T-helper 2 cell treated with Interferon-gamma antibody and Interleukin-4, amounts not matched to agents 100 ng/mL and 5 ng/mL, for 36 hours (primary cell): ENCODE measurements at places on chromosomes 16 and 17. TPM values are rescaled to one million over a fixed set of nuclear protein-coding genes. Genes with fewer than 3 reads are reported as not detected.

SEPTIN12 gene
- total RNA-seq: not detected in 2 replicates

KCNJ18 gene
- total RNA-seq: not detected in 2 replicates

TEX19 gene
- total RNA-seq: 0.09 and 0.14 TPM in 2 replicates

KRT10 gene
- 29.9 and 32.8 TPM in 2 replicates for total RNA-seq

MYH1 gene
- total RNA-seq: not detected in 2 replicates

CDH1 gene
- 0.36 and 0.73 TPM in 2 replicates for total RNA-seq

ZSCAN10 gene
- 0.11 and 0.30 TPM in 2 replicates for total RNA-seq

KRT36 gene
- total RNA-seq: not detected in 2 replicates

GPR142 gene
- total RNA-seq: not detected in 2 replicates

NOG gene
- total RNA-seq: not detected in 2 replicates

OR3A3 gene
- total RNA-seq: not detected in 2 replicates

MC1R gene
- total RNA-seq: 9.1 and 11.2 TPM in 2 replicates

LGALS9B gene
- 2.0 and 2.2 TPM in 2 replicates for total RNA-seq

ZNF48 gene
- 11.8 and 12.4 TPM in 2 replicates for total RNA-seq

CTDNEP1 gene
- 170 and 179 TPM in 2 replicates for total RNA-seq

MLKL gene
- total RNA-seq: 27.4 and 29.2 TPM in 2 replicates

NLGN2 gene
- total RNA-seq: 1.2 TPM in 2 replicates

CCL15 gene
- total RNA-seq: not detected in 2 replicates

TXNDC11 gene
- 50.8 and 51.1 TPM in 2 replicates for total RNA-seq

SLFN12 gene
- 12.5 and 14.2 TPM in 2 replicates for total RNA-seq

SLC5A11 gene
- total RNA-seq: 0.41 TPM in 1 of 2 replicates, not detected in the other

RNF222 gene
- total RNA-seq: 0.05 TPM in 1 of 2 replicates, not detected in the other

PRCD gene
- not detected in 2 replicates for total RNA-seq

AATK gene
- total RNA-seq: 0.27 and 0.32 TPM in 2 replicates

ZBTB4 gene
- total RNA-seq: 21.6 and 22.3 TPM in 2 replicates

KRT25 gene
- not detected in 2 replicates for total RNA-seq

TMIGD1 gene
- not detected in 2 replicates for total RNA-seq

BCO1 gene
- not detected in 2 replicates for total RNA-seq

MEOX1 gene
- 9.0 and 9.3 TPM in 2 replicates for total RNA-seq

PRRT2 gene
- 0.95 and 1.1 TPM in 2 replicates for total RNA-seq

FKBP10 gene
- 0.27 and 0.36 TPM in 2 replicates for total RNA-seq

UTS2R gene
- total RNA-seq: 0.16 TPM in 1 of 2 replicates, not detected in the other

RHBDL3 gene
- total RNA-seq: 0.48 and 1.00 TPM in 2 replicates

MSLN gene
- 0.18 TPM in 1 of 2 replicates, not detected in the other for total RNA-seq

USH1G gene
- not detected in 2 replicates for total RNA-seq

CDK5R1 gene
- total RNA-seq: 4.4 and 4.5 TPM in 2 replicates

RDM1 gene
- total RNA-seq: 7.2 and 7.5 TPM in 2 replicates

NPIPB4 gene
- total RNA-seq: 206 and 220 TPM in 2 replicates

SCN4A gene
- 0.02 and 0.05 TPM in 2 replicates for total RNA-seq

CCDC154 gene
- 1.4 and 2.2 TPM in 2 replicates for total RNA-seq

PRSS36 gene
- total RNA-seq: 1.3 TPM in 2 replicates

GRIN2A gene
- total RNA-seq: not detected in 2 replicates

MON1B gene
- 74.6 and 78.7 TPM in 2 replicates for total RNA-seq

PRPF8 gene
- 374 and 375 TPM in 2 replicates for total RNA-seq

HAP1 gene
- 0.36 TPM in 2 replicates for total RNA-seq

GLP2R gene
- total RNA-seq: not detected in 2 replicates

USP7 gene
- total RNA-seq: 165 and 166 TPM in 2 replicates

RAB26 gene
- 0.59 TPM in 1 of 2 replicates, not detected in the other for total RNA-seq

MYO1D gene
- total RNA-seq: 6.6 and 9.3 TPM in 2 replicates

COX10 gene
- total RNA-seq: 29.7 and 30.3 TPM in 2 replicates

DNAAF1 gene
- total RNA-seq: not detected in 2 replicates

PRSS53 gene
- total RNA-seq: 3.6 and 5.3 TPM in 2 replicates

CAPN15 gene
- 87.2 and 89.0 TPM in 2 replicates for total RNA-seq

SAMD14 gene
- total RNA-seq: 0.98 and 1.1 TPM in 2 replicates

ZFP1 gene
- total RNA-seq: 11.4 and 11.7 TPM in 2 replicates

FOXL1 gene
- total RNA-seq: not detected in 2 replicates
